ENCODE measurements at places on chromosomes 2 and 18. TPM values are rescaled to one million over a fixed set of nuclear protein-coding genes. Genes with fewer than 3 reads are reported as not detected.

DNA sequence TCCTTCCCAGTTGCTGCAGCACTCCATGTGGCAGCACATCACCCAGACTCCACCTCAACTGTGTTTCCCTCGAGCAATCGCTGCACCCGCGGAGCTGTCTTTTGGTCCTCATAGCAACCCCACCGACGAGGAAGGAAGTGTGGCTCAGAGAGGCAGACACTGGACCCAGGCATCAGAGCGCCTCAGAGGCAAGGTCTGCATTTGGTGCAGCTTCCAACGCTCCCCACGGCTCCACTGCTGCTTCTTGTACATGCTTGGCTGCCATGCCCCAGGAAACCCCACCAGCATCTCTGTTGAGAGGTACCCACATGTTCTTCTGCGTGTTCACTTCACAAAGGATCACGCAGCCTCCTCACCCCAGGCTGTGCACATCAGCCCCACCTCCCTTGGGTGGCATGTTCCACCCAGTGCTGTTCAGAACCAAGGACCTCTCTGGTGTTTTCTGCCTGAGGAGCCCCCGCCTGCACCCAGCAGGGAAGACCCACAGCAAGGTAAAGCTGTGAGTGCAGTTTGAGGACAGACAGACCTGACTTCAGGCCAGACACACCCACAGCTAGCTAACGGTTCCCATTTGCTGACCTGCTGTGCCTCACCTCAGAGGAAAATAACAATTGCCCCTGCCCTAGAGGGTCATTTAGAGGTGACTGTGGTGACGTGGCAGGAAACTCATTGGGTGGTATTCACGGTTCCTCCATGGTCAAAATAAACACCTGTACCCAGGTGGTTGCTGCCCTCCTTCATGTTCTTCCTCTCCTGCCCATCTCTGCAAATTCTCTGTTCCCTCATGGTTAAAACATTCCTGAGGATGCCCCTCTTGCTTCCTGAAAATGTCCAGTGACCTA, 326.3 kb upstream of the MYT1L start:
- no peak overlapping the region for H3K27ac ChIP-seq
- no peak overlapping the region for H3K4me3 ChIP-seq
- H3K27me3 ChIP-seq: peaks cover 7% of the 10 kb centered on the region
- H3K36me3 ChIP-seq: no peaks in the 10 kb centered on the region

DNA sequence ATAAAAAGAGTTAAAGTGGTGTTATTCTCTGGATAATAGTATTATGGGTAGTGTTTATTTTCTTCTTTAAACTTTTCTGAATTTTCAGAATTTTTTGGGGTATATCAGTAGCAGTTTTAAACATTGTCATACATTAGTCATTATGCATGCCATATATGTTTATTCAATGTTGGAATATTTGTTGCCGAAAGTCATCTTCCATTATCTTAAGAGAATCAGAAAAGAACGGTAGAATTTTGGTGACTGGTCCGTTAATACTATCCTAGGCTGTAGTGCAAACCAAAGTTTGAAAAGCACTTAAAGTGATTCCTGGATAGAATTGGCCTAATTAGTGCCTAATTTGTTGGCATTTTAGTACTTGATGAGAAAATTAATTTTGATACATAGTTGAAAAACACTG, 244.1 kb downstream of the PHLPP1 start:
- H3K36me3 ChIP-seq: peaks cover 9% of the 10 kb centered on the region
- no peak for DNase-seq
- H3K4me1 ChIP-seq: no peaks in the 10 kb centered on the region
- no peaks in the 10 kb centered on the region for H3K27me3 ChIP-seq

DNA sequence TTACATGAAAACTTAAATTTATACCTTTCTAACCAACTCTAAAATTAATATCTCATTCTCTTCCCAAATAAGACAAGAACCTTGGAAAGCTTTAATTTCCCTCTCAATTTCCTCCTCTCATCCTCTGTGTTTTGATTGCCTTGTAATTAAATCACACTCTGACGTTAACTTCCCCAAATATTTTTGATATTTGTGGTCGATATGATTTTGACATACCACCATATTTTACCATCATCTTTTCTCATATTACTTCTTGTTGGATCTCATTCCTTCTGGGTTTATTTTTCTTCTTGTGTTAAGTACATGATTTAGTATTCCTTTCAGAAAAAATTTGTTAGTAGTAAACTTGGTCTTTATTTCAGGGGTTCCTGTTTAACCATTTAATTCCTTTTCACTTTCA, 69.6 kb downstream of the RDH14 start:
- no peak overlapping the region for H3K4me3 ChIP-seq
- no peak overlapping the region for H3K27ac ChIP-seq
- no peaks in the 10 kb centered on the region for H3K36me3 ChIP-seq
- H3K4me1 ChIP-seq: peaks cover 10% of the 10 kb centered on the region
- H3K27me3 ChIP-seq: peaks cover 10% of the 10 kb centered on the region

DNA sequence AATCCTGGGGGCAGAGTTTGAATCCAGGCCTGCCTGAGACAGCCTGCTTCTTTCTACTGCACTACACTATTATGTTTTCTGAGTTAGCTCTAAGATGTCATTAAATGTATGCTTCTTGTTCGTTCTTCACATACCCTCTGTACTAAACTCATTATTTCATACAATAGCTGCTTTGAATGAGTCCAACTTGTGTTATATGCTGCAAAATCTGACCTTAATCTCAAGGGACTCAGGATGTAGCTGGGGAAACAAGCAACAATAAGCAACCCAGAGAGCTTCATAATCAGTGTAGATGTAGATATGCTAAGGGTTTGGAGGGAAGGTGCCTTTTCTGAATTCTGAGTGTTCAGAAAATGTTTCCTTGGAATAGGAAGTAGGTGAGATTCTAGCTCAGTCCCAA, 14.4 kb downstream of the FMNL2 start:
- no peak for DNase-seq
- H3K4me3 ChIP-seq: no peak overlapping the region
- H3K27ac ChIP-seq: no peak overlapping the region
- no peaks in the 10 kb centered on the region for H3K27me3 ChIP-seq
- H3K4me1 ChIP-seq: peaks cover 14% of the 10 kb centered on the region
- no peaks in the 10 kb centered on the region for H3K36me3 ChIP-seq

DNA sequence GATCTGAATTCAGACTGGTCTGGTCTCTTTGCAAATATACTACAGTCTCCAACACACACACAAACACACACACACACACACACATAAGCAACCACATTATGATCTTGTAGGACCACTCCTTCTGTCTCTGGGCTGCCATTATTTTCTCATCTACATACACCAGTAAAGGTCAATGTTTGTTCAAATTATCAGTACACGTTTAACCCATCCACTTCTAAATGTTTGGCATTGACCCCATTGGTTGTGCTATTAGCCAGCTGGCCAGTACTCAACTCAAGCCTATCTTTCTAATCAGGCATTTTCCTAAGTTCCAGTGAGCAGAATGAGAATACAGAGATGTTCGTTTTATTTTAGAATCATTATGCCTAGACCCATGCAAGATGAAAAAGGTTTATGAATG, 186.4 kb downstream of the CNTNAP5 start:
- H3K27me3 ChIP-seq: no peaks in the 10 kb centered on the region
- DNase-seq: no peak
- no peaks in the 10 kb centered on the region for H3K36me3 ChIP-seq
- no peaks in the 10 kb centered on the region for H3K4me1 ChIP-seq
- H3K27ac ChIP-seq: no peak overlapping the region

The RAPH1 gene
- 58.9 TPM for total RNA-seq

DNA sequence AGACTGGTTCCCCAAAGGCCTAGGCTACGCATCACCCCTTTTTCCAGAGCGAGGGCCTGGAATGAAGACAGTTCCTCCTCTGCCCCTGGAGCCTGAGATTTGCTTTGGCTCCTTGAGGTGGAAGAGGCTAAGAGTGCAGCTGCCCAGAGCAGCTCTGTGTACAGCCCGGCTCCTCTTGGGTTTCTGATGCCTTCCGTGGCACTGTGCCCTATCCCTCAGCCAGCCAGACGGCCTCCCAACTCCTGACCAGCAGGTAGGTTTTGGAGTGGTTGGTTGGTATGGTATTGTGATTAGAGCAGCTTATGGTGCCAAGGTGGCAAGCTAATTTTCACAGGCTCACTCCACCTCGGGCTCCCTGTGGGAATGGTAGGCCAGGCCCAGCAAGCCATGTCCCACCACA, 112.2 kb downstream of the TANC1 start:
- H3K4me1 ChIP-seq: peaks cover 38% of the 10 kb centered on the region
- no peak overlapping the region for H3K27ac ChIP-seq
- no peak overlapping the region for H3K4me3 ChIP-seq
- no peaks in the 10 kb centered on the region for H3K27me3 ChIP-seq

- no peak overlapping the region for H3K27ac ChIP-seq
- no peaks in the 10 kb centered on the region for H3K27me3 ChIP-seq
- no peaks in the 10 kb centered on the region for H3K36me3 ChIP-seq
- H3K4me3 ChIP-seq: no peak overlapping the region
- no peak for DNase-seq
- peaks cover 34% of the 10 kb centered on the region for H3K4me1 ChIP-seq
These were observed 342.3 kb downstream of the ARHGAP15 start for GRCh38 chr2:143471550-143471949.
